ENCODE measurements at places on chromosomes 5 and 9.

DNA sequence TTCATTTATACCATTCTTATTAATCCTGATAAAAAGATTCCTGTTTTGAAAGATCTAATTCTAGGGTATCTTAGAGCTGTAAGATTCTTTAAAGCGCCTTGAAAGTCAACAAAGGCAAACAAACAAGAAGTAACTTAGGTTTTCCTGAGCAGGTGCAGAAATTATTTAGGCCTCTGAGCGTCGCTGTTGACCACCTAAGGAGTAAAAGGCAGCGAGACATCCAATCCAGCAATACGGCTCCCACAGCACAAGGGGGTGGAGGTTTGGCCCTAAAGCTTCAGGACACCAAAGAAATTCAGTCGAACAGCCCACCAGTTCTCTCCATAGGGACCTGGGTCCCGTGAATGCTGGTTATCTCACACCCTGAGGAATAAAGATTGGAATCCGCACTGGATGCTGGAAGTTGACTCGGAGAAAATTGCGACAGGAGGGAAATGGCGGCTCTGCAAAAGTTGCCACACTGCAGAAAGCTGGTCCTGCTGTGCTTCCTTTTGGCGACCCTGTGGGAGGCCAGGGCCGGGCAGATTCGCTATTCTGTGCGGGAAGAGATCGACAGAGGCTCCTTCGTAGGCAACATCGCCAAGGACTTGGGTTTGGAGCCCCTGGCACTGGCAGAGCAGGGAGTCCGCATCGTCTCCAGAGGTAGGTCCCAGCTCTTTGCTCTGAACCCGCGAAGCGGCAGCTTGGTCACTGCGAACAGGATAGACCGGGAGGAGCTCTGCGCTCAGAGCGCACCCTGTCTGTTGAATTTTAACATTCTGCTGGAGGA, at the start of gene PCDHGA2:
Gene PCDHGA2, plus strand, starts transcription at position 223 of the 769 bp plus-strand sequence.
- DNase-seq, result no peak

DNA sequence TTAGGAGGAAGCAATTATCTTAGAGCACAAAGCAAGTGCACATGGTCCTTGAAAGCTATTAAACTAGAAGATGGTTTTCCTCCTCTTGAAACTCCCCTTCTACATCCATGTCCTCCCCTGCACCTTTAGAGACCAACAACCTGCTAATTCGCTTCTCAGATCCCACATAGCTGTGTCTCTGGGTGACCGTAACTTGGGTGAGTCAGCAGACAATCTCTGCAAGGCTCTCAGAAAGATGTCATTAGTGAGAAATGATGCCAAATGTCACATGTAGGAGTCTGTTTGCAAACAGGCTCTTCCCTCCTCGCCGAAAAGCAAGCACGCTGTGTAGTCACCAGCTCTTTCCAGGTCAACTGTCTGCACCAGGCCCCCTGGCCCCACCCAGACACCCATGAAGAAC, 291.8 kb downstream of the SLIT3 start:
- DNase-seq, result no peak

GRCh38 chr9:96067600-96067999, 192.1 kb downstream of the ERCC6L2 start:
- DNase-seq, result no peak

DNA sequence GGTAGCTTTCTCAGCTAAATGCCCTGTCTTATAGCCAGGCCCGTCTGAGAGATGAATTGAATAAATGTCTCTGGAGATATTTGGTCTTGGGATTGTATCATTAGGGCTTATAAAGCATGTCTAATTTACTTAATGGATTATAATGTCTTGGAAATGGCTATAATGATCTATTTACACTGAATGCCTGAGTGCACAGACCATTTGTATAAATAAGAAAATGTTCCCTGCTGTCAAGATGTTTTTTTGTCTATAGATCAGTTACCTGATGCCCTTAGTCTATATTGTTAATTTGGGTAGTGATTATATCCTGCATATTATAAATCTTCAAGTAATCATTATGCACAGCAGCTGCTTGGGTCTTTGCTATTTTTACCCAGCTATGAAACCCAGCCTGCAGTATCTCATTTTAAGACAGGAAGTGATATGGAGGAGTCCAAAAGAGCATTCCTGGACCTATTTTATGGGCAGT, 112.9 kb upstream of the ACTBL2 start:
- no peak for DNase-seq

- no peak for DNase-seq
Measured at GRCh38 chr5:146193285-146193684, 10.1 kb upstream of the RBM27 start.

DNA sequence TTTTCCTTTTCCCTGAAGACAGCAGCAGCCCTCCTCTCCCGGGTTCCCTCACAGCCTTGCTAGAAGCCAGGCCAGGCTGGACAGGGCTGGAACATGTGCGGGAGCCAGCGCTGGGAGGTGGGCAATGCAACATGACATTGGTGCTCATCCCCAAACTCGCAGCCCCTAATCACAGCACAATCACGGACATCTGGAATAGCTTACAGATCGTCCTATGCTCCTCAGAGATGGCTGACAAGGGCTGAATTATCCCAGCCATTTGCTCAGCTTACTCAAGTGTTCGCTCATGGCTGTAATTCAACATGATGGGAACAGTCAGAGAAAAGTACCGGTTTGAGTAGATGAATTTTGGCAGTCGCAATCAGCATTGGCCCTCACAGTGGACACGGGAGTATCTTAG, 49.8 kb downstream of the FSTL4 start:
- no peak for DNase-seq

DNA sequence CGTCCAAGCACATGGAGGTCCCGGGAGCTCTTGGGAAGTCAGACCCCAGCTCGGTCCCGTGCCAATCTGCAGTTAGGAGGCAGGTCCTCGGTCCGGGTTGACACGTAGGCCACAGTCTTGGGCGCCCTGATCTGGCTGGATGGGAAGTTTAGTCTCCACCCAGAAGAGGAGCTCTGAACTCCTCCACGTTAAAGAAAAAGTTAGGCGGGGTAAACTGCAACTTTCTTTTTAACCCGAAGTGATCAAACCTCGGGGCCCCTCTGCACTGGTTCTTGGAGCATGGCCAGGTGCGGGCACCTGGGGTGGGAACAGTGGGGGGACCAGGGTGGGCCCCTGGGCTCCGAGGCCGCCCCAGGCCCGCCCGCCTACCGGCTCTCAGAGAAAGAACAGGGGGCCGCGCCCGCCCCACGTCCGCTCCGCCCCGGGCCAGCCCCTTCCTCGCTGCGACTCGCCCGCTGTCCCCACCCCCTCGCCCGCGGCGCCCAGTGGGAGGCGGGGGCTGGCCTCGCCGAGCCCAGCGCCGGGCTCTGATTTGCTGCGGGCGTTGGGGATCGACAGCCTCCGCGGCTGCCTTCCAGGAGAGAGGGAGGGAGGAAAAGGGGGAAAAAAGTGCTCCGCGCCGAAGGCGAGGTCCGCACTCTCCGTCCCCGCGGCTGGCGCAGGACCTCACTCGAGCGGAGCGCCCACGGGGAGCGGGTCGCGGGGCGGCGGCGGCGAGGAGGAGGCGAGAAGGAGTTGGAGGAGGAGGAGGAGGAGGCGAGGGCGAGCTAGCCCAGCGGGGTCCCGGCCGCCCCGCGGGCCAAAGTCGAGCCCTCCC, at the start of gene COL5A1:
Gene COL5A1, plus strand, starts transcription at position 631 of the 817 bp plus-strand sequence. CDS start 385 bp downstream, outside the sequence.
- peak; percentile 9 for DNase-seq

DNA sequence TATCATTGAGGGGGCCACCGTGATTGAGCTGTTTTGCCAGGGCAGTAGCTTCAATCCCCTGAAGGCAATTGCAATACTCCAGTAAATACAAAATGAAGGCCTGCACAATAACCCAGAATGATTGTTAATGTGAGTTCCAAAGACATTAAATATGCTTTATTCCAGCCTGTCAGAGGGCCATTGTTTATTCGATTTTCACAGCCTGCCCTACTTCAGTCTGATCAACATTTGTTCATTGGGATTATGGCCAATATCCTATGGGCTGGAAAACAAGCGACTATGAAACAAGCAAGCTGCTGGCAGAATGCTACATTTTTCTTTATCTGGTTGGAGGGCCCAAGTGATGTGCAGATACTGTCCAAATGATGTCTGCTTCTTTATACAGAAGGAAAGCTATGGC, 543.1 kb downstream of the TLE1 start:
- DNase-seq, result no peak

GRCh38 chr5:78824831-78825281, 160.3 kb downstream of the ARSB start:
- no peak for DNase-seq

DNA sequence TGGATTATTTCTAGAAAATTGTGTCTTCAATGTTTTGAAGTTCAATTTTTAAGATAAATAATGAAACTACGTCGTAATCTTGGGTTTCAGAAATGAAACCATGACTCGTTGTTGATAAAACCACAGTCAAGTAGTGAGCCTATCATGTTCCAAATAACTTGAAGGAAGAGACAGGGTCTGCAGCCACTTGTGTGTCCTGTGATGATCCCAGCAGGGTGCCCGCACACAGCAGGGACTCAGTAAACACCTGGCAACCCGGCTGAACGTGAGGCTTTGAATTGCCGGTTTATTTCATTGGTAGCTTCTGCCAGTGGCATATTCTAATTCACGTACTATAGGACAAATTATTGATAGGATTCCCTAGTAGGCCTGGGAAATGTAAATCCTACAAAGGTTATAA, 679.6 kb downstream of the IRX1 start:
- DNase-seq, result no peak

DNA sequence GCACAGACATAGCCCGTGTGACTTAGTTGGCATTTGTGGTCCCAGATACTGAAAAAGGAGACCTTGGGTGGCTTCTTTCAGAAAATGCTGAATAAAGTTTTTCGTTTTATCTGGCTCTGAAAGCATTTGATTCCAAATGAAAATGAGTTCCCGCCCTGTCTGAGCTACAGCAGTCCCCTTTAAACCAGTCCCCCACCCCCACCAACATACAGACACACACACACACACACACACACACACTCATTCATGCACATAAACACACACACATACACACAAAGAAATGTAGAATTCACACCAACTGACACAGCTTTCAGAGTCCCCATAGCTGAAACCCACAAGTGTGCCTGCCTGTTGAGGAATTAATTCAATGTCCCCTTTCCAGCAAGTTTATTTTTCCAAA, 97.0 kb upstream of the SMARCA2 start:
- DNase-seq, result no peak

GRCh38 chr9:100869326-100869725, 159.2 kb upstream of the PLPPR1 start:
- DNase-seq, result no peak

- no peak for DNase-seq
Measured at GRCh38 chr5:154580422-154580821, 102.4 kb upstream of the HAND1 start.

GRCh38 chr5:112848116-112848811, 12.8 kb upstream of the SRP19 start:
- no peak for DNase-seq

DNA sequence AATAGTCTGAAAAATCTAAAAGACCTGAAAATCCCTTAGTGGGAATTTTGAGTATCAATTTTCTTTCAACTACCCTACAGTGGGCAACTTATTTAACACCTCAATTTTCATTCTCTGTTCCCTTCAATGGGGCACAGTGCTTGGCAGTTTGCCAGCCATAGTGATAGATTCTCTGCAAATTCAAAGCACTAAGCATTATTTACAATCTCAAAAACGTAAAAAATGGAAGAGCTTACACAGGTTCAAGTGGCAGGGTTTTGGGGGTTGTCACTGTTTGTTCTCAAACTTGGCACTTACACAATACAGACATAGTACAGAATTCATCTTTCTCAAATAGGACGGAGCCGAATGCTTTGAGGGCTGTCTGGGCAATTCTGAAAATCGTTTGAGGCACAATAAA, 515.0 kb downstream of the EFNA5 start:
- no peak for DNase-seq

- DNase-seq, result no peak
Measured at GRCh38 chr5:79227484-79228025, 8.4 kb upstream of the JMY start.

DNA sequence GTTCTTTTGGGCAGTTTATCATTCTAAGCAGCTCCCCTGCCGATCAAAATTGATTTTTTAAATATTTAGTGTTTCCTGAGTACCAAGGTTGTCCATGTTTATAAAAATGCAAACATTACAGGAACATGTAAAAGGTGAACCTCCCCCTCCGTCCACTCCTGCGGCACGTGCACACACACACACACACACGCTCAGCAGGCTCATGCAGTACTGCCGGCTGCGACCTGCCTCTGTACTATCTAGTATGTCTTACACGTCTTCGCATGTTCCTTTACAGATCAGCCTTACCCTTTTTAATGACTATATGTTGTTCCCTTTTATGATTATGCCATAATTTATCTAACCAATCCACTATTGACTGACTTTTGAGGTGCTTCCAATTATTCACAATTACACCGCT, 121.8 kb upstream of the LMX1B start:
- no peak for DNase-seq

DNA sequence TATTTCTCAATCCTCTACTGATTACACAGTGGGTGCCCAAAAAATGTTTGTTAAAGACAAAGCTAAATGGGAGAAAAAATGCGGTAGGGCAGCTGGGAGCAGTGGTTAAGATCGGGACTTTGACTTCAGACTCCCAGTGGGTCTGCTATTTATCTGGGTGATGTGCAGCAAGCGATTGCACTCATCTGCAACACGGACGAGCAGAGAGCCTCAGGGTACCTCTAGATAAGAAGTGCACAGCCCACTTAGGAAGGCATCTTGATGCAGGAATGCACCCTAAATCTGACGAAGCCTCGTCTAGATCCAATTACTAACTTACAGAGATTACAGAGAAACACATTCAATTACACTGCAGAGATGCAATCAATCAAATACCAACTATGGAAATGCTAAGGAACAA, 4.0 kb downstream of the MAPK9 start:
- DNase-seq, result no peak

GRCh38 chr9:26234865-26235264, 556.6 kb upstream of the TUSC1 start:
- DNase-seq, result no peak

DNA sequence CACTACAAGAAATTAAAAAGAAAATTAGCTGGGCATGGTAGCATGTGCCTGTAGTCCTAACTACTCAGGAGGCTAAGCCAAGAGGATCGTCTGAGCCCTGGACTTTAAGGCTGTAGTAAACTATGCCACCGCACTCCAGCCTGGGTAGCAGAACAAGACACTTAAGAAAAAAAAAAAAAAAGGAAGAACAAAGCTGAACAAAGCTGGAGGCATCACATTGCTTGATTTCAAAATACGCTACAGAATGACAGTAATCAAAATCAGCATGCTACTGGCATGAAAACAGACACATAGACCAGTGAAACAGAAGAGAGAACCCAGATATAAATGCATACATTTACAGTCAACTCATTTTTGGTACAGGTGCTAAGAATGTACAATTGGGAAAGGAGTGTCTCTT, 14.5 kb upstream of the OTULIN start:
- no peak for DNase-seq

DNA sequence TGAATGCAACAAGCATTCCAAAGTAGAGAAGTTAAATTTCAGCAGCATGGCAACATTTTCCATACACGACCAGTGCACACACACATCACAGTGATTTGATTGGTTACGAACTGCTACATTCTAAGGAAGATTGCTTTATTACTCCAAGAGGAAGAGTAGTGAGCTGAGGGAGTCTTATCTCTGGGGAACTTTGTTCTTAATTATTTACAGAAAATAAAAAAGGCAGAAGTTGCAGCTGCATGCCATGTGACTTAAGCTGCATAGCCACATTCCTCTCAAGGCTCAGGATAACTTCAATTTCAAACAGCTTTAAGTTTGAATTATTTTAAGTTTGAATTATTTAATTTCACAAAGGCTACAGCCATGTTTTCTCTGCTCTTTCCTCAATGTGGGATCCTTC, 71.6 kb upstream of the HSPB3 start:
- DNase-seq, result no peak

- no peak for DNase-seq
Measured at GRCh38 chr5:91244380-91245073, 138.6 kb downstream of the ARRDC3 start.

GRCh38 chr9:136900988-136901515, 14.7 kb downstream of the TRAF2 start:
- no peak for DNase-seq
